ENCODE measurements at places on chromosomes 7 and 10. TPM values are rescaled to one million over a fixed set of nuclear protein-coding genes. Genes with fewer than 3 reads are reported as not detected.

URGCP gene
- 25.5 TPM for total RNA-seq

PLCE1 gene
- 4.5 TPM for total RNA-seq

SFXN3 gene
- 53.3 TPM for total RNA-seq

SFRP4 gene
- not detected for total RNA-seq

TRPV5 gene
- not detected for total RNA-seq

GRCh38 chr10:74681917-74682627, 144.3 kb upstream of the KAT6B start:
- DNase-seq: peak; percentile 27

DNA sequence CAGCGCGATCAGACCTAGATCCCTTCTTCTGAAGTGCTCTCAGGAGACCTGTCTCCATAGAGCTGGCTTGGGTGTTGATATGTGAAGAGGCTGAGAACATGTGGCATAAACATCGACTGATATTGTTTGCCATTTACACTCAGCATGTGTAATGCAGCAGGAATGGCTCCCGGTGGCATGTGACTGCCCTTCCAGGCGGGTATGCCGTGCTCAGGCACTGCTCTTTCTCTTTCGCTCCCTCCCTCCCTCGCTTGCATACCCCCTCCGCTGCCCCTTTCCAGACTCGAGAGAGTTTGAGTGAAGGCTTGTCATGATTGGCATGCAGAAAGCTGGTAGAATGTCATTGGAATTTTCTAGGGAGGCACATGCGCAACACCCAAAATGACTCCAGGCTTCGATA, 107.3 kb upstream of the PDCD4 start:
- DNase-seq: no peak

DNA sequence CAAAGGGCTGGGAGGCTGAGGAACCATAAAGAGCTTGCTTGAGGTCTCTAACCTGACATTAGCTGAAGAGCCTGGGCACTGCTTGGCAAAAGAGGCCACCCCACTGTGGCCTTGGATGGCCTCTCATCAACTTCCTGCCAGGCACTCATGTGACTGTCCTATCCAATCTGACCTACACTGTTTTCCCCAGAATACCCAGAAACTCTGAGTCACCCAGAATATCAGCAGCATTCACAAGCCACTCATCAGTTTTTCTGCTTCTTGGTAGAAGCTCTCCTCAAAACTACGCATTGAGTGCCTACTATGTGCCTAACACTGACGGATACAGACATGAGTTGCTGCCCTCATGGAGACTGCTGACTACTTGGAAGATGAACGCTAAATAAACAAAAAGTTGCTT, 4.1 kb upstream of the NT5C2 start:
- peak; percentile 75 for DNase-seq

DNA sequence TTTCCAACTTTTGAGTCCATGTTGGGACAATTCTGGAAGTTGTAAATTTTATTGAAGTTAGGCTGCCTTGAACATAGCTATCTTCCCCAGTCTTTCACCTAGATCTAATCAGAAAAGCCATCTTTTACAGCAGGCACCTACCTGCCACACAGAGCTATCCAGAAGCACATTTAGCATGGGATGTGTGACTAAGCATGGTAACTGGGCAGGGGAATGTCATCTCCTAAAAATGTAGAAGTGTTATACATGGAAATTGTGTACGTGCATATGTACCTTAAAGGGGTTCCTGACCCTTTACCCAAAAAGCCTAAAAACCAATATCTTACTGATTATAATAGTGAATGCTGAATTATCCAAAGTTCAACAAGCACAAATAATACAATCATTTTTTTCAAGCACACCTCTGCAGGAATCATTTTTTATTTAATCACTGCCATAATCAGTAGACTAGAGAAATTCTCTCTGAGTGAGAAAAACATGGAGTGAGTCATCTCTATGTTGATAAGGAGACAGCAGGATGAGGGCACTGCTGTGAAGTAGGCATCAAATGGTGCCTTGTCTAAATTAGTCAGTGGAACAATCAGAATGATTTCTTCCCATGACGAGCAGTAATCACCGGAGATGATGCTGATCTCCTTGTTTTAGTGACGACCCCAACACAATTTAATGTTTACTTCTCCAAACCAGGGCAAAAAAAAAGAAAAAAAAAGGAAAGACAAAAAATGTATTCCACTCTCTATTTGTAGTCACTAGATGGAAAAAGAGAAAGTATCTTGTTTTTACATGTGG, 75.9 kb downstream of the SORBS1 start:
- DNase-seq: no peak

GRCh38 chr10:69633673-69634635, 3.9 kb downstream of the FAM241B start:
- DNase-seq: no peak

- DNase-seq: no peak
Measured at GRCh38 chr7:50304129-50304910, at the start of gene IKZF1. IKZF1 (plus strand) TSS chr7:50304716; CDS start chr7:50319062, 14,346 bp downstream.

DNA sequence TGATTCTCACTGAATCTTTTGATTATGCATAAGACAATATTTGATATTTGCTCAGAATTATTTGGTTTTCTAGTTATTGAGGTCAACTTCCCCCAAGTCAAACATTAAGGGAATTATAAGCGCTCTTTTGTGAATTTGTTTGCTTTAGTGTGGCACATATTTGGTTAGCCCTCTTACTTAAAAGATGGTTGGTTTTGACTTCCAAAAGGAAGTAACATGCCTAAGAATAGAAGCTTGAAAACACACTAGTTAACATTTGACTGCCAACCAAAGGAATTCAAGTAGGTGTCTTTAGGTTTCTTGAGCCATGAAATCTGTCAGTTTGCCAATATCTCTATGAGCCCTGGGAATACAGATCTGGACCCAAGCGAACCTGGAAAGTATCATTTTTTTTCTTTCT, 24.9 kb downstream of the STEAP4 start:
- no peak for DNase-seq

DNA sequence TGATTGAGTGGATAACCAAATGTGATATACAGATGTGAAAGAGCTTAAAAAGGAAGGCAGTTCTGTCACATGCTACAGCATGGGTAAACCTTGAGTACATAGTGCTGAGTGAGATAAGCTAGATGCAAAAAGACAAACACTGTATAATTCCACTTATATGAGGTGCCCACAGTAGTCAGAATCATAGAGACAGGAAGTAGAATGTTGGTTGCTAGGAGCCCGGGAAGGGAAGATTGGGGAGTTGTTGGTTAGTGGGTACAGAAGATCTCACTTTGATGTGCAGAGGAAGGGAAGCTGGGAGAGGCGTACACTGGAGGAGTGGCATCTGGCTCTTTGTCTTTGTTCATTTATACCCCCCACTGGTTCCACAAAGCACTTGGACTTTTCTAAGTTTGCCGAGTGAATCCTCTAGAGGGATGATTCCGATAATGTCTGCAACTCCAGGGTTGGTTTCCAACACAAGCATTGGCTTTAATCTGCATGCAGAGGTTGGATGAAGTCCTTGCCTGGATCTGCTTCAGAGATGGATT, 39.5 kb downstream of the TSPAN14 start:
- no peak for DNase-seq

GRCh38 chr10:88857831-88858230, 6.2 kb upstream of the ANKRD22 start:
- no peak for DNase-seq

DNA sequence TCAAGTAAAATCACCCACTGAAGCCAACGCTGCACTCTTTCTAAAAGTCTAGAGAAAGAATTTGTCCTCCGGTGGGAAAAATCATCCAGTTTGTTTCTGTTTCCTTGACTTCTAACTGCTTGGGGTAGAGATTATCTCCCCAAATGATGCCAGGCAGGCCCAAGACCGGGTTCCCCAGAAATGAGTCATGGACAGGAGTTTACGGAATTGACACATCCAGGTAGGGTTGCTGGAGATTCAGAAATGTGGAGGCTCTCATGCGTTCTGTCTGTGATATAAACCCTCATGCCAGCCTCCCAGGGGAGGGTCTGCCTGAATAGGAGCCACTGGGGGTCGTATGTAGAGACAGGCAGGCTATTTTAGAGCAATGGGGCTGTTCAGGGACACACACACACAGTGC, 230.9 kb downstream of the TCERG1L start:
- no peak for DNase-seq

GRCh38 chr10:33643042-33643441, 308.6 kb upstream of the NRP1 start:
- DNase-seq: peak; percentile 87

DNA sequence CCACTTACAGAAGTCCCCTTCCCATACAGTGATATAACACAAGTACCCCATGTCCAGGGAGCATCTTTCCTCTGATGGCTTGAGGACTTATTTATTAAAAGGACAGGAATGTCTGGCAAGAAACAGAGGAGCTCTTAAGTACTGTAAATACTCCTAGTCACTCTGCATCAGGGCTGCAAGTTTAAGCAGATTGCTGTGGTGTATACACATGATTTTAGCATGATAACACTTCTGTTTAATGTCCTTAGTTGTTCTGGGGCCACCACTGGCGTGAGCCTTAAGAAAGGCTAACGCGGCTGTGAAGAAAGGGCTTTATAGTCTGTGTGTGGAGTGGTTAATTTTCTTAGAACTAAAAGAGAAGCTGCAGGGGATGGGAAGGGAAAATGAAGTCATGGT, 65.7 kb downstream of the GBF1 start:
- DNase-seq: peak; percentile 51

- no peak for DNase-seq
Measured at GRCh38 chr7:137386966-137387365, 43.4 kb upstream of the PTN start.

DNA sequence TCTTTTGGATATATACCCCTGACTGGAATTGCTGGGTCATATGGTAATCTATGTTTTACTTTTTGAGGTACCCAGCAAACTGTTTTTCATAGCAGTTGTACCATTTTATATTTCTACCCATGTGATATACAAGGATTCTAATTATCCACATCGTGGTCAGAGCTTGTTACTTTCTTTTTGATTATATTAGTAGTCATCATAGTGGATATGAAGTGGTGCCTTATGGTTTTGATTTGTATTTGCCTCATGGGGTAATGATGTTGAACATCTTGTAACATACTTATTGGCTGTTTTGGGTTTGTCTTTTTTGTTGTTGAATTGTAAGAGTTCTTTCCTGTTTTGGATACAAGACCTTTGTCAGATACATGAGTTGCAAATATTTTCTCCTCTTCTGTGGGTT, 51.7 kb downstream of the MAPK8 start:
- DNase-seq: no peak
